ENCODE measurements at places on chromosomes 5 and 9.

- DNase-seq = no peak
These were observed 1103.1 kb downstream of the MAT2B start for GRCh38 chr5:164608507-164608906.

DNA sequence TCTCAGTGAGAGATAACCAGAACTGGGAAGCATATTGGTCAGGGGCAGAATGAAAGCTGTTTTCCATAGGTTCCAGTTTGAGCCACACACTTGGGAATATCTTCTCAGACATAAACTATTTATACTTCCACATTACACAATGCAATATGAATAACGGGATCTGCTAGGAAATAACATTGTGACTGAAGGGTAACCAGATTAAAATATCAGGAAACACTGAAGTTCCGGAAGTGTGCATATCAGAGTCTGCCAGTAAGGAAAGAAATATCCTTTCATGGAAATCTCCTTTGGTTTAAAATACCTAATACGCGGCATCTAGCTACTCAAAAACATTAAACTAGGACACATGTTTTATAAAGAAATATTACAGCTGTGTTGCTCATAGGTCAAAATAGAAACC, 56.3 kb downstream of the ST8SIA4 start:
- no peak for DNase-seq

DNA sequence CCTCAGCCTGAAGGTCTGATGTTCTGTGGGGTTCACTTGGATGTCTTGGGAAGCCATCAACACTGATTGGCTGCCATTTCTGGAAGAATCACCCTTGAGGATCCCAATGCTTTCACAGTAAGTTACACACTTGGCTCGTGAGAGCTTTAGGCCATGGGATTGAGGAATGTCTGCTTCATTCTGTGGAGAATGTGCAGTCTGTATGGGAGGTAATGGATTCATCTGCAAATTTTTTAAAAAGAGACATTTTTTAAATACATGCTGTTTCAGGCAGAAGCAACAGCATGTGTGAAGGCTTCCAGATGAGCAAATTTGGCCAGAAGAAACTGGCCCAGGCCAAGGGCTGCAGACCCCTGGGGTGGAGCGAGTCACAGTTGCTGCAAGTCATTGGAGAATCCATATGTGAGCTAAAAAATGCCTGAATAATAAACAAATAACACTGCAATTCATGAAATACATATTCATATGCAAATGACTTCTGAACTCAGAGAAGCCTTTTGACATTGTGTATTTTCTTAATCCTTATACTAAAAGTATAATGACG, 146.3 kb upstream of the RASEF start:
- DNase-seq = no peak

GRCh38 chr9:79054500-79054899, 517.3 kb upstream of the TLE4 start:
- DNase-seq = no peak

GRCh38 chr9:8730618-8731017, 931.0 kb upstream of the DMAC1 start:
- DNase-seq = no peak
